Uterus (tissue), 4 donors: ENCODE measurements at places on chromosomes 6 and 20. TPM values are rescaled to one million over a fixed set of nuclear protein-coding genes. Genes with fewer than 3 reads are reported as not detected.

The PROKR2 gene
- total RNA-seq = not detected

- no peaks in the 10 kb centered on the region for H3K4me1 ChIP-seq
- peak overlapping the region; percentile 70 for H3K27ac ChIP-seq
- H3K27me3 ChIP-seq = no peaks in the 10 kb centered on the region
- no peak overlapping the region for H3K4me3 ChIP-seq
- H3K36me3 ChIP-seq = no peaks in the 10 kb centered on the region
Measured at GRCh38 chr20:37733416-37733815, 39.6 kb downstream of the CTNNBL1 start.

GRCh38 chr6:5359417-5359816, 98.1 kb downstream of the FARS2 start:
- H3K4me1 ChIP-seq = no peaks in the 10 kb centered on the region
- no peak for DNase-seq
- no peak overlapping the region for H3K27ac ChIP-seq
- no peaks in the 10 kb centered on the region for H3K36me3 ChIP-seq
- H3K27me3 ChIP-seq = no peaks in the 10 kb centered on the region
- no peak overlapping the region for H3K4me3 ChIP-seq

- no peaks in the 10 kb centered on the region for H3K4me1 ChIP-seq
- no peak overlapping the region for H3K27ac ChIP-seq
- no peaks in the 10 kb centered on the region for H3K36me3 ChIP-seq
- H3K4me3 ChIP-seq = no peak overlapping the region
- DNase-seq = no peak
Measured at GRCh38 chr6:58073263-58073662, 755.8 kb downstream of the PRIM2 start.
